ENCODE measurements at places on chromosomes 13 and 19. TPM values are rescaled to one million over a fixed set of nuclear protein-coding genes. Genes with fewer than 3 reads are reported as not detected.

DNA sequence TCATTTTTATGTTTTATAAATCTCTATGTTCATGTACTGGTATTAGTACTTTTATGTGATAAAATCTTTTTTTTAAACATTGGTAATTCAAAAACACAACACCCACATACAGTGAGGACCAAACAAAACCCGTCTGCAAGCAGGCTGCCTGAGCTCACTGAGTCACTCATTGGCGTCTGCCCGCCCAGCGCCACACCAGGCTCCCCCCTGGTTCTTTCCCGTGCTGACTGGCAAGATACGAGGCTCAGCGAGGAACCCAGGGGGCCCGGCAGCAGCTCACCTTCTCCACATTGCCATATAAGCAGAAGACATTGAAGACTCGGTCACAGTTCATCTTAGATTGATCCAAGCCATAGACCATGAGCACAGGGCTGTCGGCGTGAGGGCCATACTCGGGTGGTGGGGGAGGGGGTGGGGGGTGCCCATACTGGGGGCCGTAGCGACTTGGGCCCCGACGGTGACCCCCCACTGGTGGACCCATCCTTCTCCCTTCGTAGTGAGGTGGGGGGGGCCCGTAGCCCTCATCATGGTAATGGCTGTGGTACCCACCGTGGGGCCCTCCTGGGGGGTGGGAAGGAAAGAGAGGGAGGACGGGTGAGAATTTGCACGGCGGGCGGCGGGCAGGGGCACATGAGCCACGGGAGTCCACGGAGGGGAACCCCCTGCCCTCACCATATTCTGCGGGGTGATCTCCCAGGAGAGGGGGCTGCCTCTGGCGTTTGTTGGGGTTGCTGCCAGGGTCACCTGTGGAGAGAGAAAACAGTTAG lies 8.4 kb upstream of the ECH1 start:
- no peaks in the 10 kb centered on the region for H3K27me3 ChIP-seq
- H3K4me3 ChIP-seq, result no peak overlapping the region
- H3K27ac ChIP-seq, result no peak overlapping the region
- peaks cover 30% of the 10 kb centered on the region for H3K4me1 ChIP-seq
- H3K36me3 ChIP-seq, result peaks cover 100% of the 10 kb centered on the region

DNA sequence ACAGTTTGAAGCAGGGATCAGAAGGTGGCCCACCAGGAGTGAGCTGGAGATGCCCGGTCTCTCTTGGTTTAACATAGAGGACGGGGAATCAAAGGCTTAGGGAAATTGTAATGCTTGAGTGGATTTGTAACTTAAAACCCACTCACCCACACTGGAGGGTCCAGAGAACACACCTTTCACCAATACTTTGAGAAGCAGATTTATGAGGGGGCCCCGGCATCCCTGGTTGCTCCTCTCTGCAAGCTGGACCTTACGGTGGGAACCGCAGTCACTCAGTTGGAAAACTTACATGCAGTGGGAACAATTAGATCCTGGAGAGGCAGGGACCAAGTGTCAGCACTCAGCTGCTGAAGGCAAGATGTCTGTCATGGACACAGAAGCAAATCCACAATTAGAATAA lies 20.5 kb downstream of the PPP5C start:
- H3K27ac ChIP-seq, result no peak overlapping the region
- H3K4me3 ChIP-seq, result no peak overlapping the region
- no peaks in the 10 kb centered on the region for H3K27me3 ChIP-seq
- H3K36me3 ChIP-seq, result peaks cover 68% of the 10 kb centered on the region
- H3K4me1 ChIP-seq, result no peaks in the 10 kb centered on the region
- DNase-seq, result no peak

DNA sequence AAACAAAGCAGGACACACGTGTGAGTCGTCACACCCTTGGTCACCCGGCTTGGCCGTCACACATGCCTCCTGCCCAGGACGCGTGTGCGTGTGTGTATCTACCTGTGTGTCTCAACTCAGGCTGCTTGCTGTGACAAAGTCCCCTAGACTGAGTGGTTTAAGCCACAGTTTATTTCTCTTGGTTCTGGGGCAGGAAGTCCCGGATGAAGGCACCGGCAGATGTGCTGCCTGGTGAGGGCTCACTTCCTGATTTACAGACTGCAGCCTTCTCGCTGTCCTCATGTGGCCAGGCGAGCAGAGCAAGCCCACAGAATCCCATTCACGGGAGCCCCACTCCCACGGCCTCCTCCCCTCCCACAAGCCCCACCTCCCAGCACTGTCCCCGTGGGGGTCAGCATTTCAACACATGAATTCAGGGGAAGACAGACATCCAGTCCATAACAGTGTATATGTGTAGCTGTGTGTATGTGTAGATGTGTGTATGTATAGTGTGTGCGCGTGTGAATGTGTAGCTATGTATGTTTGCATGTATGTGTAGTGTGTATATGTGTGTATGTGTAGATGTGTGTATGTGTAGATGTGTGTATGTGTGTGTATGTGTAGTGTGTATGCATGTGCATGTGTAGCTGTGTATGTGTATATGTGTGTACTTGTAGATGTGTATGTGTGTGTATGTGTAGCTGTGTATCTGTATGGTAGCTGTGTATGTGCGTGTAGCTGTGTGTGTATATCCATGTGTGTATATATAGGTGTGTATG lies 51.5 kb downstream of the MCF2L start:
- H3K4me1 ChIP-seq, result no peaks in the 10 kb centered on the region
- H3K27ac ChIP-seq, result no peak overlapping the region
- DNase-seq, result no peak
- no peaks in the 10 kb centered on the region for H3K27me3 ChIP-seq
- H3K36me3 ChIP-seq, result no peaks in the 10 kb centered on the region

The CYP4F3 gene
- total RNA-seq, result 19.7 TPM

The ZNF136 gene
- 11.7 TPM for total RNA-seq

Data from tibial nerve (tissue), 4 donors.